Germinal center (tissue), 1 donor: ENCODE measurements at places on chromosomes 16 and 17.

DNA sequence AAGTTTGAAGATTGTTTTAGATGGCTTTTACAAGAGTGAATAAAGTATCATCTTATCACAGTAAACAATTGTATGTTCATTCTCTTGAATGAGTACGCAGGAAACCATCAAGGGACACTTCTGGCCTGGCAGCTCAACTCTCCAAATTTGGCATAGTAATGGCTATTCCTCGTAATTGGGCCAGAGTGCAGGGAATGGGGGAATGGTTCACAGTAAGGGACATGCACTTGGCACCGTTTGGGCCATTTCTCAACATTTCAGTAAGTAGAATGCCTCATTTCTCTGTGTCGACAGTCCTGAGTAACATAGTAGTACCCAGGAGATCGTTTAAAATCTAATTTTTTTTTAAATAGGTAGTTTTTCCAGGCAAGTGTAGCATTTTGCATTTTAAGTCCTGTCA, 309.6 kb downstream of the KCNJ2 start:
- DNase-seq, result no peak

DNA sequence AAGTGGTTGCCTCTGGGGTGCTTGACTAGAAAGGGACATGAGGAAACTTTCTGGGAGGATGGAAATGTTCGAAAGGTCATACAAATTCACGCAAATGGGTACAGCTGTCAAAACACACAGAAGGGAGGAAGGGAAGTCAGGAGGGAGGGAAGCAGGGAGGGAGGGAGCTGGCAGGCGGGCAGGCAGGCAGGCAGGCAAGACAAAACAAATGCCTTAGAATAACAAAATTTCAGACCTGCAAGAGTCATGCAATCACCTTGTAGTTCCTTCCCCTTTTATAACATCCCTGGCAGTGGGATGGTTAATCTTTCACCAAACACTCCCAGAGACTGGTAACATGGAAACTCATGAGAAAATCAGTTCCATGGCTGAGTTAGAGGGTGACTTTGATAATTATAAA, 189.2 kb downstream of the STX8 start:
- DNase-seq, result no peak

GRCh38 chr17:76523084-76524037, 14.1 kb downstream of the CYGB start:
- DNase-seq, result peak; percentile 83

GRCh38 chr16:68612996-68613395, 32.1 kb upstream of the CDH3 start:
- no peak for DNase-seq

DNA sequence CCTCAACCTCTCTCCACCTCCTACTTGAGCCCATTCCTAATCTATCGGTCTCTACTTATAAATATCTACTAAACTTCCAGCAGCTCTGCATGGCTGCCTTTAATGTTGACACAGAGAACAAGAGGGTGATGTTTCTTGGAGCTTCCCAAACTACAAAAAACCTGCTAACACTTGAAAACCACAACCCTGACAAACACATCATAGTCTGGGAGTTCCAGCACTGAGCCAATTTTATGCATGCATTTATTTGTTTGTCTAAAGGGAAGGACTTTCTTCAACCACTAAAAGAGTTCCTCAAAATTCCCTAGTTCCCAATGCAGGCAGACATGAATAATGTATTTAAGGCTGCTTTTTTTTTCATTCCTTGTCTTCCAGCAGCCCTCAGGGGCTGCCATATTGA, 331.8 kb upstream of the XYLT1 start:
- no peak for DNase-seq

- no peak for DNase-seq
These were observed 14.7 kb downstream of the GSPT1 start for GRCh38 chr16:11901091-11901490.

- DNase-seq, result no peak
These were observed 141.1 kb downstream of the NTN1 start for GRCh38 chr17:9162275-9162985.
